NCI-H1417 (cell line): ENCODE measurements at places on chromosomes 6 and 20.

DNA sequence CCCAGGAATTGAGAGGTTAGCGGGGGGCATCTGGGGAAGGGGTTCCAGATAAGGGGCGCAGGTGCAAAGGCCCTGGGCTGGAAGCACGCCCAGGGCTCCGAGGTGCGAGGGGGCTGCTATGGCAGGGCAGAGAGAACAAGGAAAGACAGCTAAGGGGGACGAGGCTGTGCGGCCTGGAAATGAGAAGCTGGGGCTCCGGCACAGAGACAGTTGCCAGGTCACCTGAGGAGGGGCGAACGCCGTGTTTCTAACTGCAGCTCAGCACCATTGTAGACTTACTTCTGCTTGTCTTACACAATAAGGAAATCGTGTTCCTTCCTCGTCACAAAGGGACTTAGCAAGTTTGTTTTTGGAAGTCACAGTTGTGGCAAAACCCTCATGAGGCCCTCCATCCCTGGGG lies 68.9 kb upstream of the TBXT start:
- DNase-seq = no peak

DNA sequence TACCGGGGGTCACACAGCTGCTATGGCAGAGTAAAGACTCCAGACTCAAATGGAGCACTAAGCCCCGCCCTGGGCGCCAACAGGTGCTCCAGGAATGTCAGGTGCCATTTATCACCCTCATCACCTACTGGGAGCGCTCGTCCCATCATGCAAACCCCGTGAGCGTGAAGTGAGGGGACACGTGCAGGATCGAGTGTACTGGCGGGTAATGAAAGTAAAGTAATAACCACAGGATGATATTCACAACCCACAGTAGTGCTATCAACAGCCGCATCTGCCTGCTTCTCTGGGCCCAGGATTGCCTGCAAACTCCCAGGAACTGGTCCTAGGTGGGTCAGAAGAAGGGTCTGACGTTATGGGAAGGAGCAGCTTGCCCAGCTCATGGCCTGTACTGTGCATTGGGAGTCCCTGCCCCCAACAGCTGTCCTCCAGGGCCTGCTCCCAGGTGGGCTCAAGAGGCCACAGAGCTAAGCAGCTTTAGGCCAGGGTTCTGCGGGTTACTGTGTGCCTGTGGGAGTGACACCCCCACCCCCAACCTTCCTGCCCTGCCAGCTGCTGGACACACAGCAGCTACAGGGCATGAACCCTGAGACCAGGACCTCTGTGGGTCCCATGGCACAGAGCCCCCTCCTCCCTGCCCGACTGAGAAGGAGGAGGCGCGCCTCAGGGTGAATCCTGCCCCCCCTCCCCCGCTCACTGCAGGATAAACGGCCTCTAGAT lies 120.5 kb upstream of the SULF2 start:
- peak; percentile 96 for DNase-seq

DNA sequence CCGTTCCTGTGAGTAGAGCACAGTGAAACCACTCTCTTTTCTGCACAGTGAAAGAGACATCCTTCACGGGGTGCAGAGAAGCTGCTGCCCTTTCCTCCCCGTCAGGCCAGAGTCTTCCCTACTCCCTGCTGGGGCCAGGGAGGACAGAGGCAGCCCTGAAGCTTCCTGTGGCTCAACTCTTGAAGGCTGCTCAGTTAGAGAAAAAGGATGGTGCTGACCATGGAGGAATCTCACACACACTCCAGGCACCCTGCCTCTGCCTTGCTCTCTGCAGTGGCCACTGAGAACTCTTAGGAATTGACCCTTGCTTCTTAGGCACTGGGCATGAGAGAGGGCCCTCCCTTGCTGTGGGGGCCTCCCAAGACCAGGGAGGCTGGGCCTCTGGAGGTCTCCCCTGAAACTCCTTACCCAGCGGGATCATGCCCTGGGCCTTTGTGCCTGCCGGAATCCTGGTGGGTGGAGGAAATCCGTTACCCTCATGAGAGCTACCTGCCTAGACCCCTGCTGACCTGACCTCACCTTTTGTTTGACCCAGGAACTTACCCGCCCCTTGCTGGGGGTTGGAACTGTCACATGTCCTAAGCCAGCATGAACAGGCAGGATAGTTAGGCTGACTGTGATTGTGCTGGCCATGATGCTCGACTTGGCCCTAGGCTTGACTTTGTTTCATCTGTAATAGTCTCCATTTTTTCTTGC lies 65.0 kb upstream of the CD93 start:
- DNase-seq = no peak

DNA sequence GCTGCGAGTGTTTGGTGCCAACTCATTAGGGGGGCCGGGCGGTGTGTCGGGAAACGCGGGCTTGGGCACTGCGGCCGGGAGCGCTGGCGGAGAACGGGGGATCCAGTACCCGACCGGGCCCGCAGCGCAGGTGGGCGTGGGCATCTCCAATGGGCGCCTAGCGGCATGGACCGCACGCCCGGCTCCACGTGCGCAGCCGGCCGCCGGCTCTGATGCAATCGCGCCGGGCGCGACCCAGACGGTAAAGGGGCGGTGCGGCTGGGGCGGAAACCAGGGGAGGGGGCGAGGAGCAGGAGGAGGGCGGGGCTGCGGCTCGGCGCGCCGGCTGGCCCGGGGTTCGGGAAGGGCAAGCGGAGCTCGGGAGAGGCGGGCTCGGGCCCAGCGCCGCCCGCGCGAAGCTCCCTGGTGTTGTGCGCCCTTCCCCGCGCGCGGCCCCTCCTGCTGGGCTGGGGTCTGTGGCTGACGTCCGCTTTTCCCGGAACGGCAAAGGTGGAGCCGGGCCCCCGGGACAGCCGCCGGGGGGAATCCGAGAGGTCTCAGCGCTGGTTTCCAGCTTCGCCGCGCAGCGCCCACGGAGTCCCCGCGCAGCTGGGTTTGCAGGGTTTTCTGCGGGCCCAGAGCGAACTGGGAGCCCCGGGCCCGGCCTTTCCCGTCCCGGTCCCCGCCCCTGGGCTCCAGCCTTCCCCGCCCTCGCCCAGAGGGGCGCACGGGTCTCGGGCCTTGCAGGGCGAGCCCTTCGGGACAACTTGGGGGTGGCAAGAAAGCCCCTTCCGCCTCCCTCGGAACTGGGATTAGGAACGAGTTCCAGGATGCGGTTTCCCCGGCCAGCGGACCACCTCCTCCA lies 867 bp downstream of the MTHFD1L start:
- peak; percentile 65 for DNase-seq

GRCh38 chr20:46740214-46740609 lies 30.8 kb downstream of the SLC2A10 start:
- DNase-seq = no peak

GRCh38 chr20:38139156-38139912 lies 25.7 kb downstream of the TGM2 start:
- no peak for DNase-seq
